Left hindlimb (tissue), 1 donor: ENCODE measurements at places on chromosomes 11 and 22.

DNA sequence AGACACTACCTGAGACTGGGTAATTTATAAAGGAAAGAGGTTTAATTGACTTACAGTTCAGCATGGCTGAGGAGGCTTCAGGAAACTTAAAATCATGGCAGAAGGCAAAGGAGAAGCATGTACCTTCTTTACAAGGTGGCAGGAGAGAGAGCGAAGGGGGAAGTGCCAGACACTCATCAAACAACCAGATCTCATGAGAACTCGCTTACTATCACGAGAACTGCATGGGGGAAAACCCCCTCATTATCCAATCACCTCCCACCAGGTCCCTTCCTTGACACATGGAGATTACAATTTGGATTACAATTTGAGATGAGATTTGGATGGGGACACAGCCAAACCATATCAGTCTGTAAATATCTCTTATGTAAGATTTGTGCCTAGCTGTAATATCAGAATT is 50.9 kb upstream of the ATXN10 start:
- no peak for DNase-seq

GRCh38 chr11:117502015-117502778 is 174.5 kb downstream of the CEP164 start:
- no peak for DNase-seq

GRCh38 chr11:133639408-133639807 is 107.1 kb upstream of the OPCML start:
- DNase-seq: no peak

GRCh38 chr11:114183044-114183511 is 113.1 kb upstream of the NNMT start:
- DNase-seq: no peak

DNA sequence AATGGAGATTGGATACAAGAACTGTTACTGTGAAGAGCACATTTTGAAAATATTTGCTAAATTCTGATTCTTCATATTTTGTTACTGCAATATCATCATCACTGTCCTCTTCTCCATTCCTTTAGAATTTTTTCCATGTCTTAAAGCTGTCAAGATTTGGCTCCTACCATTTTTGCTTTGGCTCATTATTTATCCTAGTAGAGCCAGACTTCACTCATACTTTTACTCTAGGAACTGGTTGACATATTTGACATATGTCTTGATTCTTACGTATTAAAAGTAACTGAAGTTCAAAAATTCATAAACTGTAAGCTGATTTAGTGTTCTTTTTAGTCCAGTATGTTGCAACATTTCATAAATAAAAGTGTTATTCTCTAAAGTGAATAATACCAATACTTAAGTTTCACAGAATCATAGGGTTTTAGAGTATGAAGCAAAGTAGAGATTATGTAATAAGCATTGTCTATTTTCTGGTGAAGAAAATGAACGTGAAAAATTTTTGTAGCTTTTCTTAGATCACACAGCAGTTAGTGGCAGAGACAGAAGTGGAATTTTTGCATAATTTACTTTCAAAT is 225.6 kb downstream of the TMEM135 start:
- DNase-seq: no peak

DNA sequence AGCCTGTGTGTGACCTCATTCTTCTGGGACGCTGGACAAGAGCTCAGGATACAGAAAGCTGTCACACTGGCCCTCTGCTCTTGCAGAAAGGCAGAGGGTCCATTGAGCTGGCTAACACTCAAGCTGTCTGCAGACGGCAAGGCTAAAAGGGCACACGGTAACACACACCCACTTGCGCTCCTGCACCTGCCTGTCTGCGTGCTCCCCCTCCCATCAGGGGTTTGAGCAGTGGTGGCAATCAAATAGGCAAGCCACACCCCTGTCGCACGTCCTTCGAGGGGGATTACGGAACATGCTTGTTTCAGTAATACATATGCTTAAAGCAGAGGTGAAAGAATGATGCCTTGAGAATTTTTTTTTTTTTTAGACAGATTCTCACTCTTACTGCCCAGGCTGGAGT is 7.1 kb upstream of the QSER1 start:
- no peak for DNase-seq

DNA sequence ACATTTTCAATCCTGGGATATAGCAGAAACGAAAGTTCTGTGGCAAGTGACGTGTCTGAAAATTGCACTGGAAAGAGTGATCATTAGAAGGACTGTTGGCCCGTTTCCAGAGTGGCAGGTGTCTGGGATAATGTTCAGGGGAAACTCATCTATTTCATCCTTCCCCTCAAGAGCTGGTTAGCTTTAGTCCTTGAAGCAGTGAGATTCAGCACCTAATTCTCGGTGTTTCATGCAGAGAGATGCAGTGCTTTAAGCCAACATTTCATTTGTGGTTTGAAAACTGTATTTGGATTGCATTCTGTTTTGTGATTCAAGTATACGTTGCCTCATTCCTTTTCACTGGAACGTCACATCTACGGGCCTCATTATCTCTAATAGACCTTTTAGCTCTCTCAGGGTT is 205.0 kb upstream of the RAG2 start:
- no peak for DNase-seq

GRCh38 chr11:30045921-30046577 is 29.2 kb upstream of the KCNA4 start:
- DNase-seq: no peak

DNA sequence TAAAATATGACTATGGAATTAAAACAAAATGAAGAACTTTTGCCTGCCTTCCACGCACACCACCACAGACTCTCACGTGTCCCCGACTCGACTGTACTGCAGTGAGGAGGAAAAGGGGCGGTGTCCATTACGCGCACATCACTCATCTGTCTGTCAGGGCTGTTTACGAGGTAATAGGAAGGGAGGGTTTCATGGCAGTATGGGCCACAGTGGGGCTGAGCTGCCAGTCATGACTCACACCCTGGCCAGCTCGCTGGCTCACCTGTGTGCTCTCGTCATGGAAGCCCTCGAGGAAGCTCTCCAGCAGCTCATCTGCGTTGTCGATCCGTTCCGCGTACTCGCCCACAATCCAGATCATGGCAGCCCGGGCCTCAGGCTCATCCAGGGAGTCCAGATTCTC is 33.5 kb upstream of the RASL10A start:
- no peak for DNase-seq

DNA sequence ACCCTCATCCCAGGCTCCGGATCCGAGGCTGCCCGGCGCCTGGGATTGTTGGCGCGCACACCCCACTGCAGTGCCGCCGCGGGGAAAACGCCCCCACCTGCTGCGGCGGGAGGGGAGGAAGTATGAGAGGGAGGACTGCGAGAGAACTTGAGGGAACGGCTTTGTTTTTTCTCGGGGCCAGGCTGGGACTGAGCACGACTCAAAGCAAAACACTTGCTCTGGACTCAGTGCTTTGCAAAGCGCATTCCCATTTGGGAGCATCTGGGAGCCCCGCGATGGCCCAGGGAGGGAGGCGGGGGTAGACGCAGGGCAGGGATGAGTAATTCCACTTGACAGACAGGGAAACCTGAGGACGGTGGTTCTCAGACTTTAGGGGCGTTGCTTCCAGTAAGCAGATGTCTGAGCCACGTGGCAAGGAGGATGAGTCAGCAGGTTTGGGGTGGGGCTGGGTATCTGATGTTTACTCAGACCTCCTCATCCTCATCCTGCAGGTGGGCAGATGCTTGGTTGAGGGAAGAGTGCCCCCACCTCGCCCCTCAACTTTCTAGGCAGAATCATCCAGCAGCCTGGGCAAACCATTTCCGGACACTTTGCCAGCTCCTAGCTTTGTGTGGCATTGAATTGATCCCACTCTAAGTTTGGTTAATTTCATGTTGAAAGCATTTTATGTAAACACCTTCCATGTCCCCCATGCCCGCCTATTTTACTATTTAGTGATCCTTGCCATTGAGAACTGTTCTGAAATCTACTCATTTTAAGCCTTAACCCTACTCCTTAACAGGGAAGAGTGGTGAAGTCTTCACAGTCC is 1.5 kb downstream of the MIAT start:
- no peak for DNase-seq

- DNase-seq: no peak
Observed at GRCh38 chr11:132037956-132038355, 667.5 kb downstream of the NTM start.

DNA sequence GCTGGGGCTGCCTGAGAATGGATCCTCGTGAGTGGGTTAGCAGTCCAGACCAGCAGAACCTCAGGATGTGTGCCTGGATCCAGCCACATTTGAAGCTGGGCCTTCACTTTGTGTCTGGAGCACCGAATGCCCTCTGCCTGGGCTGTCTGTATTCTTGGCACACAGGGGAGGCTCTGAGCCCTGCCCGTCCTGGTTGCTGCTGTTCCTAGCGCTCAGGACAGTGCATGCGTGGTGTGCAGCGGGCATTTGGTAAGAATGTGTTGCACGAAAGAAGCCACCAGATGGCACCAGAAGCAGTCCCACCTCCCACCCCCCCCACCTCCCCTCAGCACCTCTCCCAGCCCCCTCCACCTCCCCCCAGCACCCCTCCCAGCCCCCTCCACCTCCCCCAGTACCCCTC is 4.1 kb upstream of the MAPK11 start:
- DNase-seq: no peak

DNA sequence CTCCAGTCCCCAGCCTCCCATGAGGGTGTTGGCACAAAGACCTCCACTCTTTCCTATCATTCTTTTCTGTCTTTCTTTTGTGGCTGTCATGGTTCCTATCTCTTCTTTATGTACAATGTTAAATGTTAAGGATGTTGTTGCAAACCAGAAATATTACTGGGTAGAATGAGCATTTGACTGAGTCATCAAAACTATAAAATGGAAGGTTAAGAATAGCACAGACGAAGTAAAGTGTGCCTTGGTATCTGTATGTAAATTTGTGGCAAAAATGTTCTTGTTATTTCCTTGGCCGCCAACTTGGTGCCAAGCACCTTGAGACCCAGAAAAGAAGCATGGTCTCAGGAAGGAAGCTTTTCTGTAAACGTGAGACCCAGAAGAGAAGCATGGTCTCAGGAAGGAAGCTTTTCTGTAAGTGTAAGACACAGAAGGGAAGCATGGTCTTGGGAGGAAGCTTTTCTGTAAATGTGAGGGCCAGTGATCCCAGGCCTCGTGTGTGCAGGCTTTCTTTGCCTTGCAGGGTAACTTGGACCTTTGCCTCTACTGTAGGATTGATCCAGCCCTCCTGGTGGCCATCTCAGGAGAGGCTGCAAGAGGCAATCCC is 6.7 kb upstream of the PKP3 start:
- DNase-seq: no peak

DNA sequence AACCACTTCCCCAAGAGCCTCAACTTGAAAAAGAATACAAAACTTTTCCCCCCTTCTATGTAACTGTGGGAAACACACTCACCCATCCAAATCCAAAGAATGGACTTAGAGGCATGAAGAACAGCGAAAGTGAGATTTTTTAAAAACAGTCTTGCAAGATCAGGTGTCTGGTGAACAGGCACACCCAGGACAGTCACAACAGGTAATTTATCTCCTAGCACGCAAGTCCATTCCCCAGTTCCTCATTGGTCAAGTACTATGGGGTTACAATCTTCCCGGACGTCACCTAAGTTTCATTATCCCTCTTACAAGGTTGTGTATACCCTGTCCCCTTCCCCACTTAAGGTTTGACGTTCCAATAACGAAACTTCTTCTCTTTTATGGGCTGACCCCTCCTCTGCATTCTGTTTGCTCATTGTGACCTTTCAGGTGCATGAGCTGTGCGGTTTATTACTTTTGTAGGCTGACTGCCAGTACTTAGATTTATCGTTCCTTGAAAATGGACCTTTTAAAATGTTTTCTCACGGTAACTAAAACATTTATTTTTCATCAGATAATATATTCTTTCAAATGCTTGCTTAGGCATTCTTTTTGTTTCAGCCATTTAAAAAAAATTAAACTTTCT is 1401.9 kb downstream of the FAM181B start:
- DNase-seq: no peak

GRCh38 chr11:75031224-75031753 is 42.6 kb downstream of the NEU3 start:
- DNase-seq: no peak

GRCh38 chr11:2835751-2836150 is 49.8 kb downstream of the CDKN1C start:
- DNase-seq: no peak

- DNase-seq: no peak
Observed at GRCh38 chr11:47668665-47669064, 26.3 kb upstream of the MTCH2 start.

DNA sequence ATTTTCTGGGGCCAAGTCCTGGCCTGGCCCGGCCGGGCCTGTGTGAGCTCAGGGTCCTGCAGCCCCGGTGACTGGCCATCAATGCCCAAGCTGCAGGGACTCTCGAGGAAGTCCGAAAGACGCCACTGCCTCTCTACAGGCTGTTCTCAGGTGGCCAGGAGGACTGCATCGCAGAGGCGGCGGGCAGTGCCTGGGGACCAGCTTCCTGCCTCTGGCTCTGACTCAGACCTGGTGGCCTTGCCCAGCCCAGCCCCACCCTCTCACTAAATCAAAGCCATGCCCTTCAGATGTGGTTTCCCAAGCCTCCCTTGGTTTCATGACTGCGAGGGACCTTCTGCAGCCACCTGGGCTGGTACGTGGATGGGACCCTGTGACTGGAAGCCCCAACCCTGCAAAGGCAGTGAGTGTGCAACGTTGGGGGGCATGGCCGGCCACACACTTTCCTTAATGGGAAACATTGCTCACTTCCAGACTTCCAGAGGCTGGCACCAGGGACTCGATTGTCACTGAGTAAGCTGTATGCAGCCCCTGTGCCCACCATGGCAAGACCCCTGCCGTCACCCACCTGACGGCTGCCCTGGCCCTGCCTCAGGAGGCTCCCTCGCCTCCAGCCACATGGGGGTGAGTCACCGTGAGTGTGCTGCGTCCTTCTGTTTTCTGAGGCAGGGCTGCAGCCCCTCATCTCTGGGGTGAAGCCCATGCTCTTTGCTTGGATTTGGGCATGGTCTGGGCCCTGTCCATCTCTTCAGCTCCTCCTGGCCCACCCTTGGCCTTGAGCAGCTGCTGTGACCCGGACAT is 6.0 kb upstream of the FGF3 start:
- no peak for DNase-seq

DNA sequence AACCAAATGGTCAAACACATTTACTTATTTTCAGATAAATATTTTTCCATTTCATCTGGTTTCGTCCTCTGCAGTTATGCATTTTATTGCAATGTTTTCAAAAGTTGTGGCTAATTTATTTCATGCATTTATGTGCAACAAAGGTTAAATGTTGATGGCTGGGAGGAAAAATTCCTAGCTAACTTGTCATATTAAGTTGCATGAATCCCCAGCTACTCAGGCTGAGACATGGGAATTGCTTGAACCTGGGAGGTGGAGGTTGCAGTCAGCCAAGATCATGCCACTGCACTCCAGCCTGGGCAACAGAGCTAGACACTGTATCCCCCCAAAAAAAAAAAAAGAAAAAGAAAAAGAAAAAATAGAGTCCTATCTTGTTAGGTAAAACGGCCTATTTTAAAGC is 1862.4 kb upstream of the RAG2 start:
- no peak for DNase-seq
